Amygdala (tissue), 56 donors: ENCODE measurements at places on chromosomes 6 and 20.

DNA sequence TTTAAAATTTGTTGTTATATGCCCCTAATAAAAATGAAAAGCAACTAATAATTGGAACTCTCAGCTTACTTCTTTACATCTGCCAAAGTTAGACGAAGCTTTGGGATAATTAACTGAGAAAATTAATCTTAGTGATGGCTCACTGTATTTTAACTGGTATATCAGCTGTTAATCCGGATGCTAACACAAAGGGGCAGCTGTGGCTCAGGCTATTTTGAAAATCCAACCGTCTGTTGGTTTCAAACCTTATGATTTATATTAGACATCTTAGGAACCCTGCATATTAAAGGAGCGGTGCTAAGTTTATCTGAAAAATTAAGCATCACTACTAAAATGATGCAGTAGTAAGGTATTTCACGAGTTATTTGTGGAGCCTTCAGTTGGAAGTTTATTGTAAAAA, 96.6 kb downstream of the AKAP7 start:
- no peak for DNase-seq

GRCh38 chr6:20137240-20137639, 75.0 kb downstream of the MBOAT1 start:
- DNase-seq, result no peak

DNA sequence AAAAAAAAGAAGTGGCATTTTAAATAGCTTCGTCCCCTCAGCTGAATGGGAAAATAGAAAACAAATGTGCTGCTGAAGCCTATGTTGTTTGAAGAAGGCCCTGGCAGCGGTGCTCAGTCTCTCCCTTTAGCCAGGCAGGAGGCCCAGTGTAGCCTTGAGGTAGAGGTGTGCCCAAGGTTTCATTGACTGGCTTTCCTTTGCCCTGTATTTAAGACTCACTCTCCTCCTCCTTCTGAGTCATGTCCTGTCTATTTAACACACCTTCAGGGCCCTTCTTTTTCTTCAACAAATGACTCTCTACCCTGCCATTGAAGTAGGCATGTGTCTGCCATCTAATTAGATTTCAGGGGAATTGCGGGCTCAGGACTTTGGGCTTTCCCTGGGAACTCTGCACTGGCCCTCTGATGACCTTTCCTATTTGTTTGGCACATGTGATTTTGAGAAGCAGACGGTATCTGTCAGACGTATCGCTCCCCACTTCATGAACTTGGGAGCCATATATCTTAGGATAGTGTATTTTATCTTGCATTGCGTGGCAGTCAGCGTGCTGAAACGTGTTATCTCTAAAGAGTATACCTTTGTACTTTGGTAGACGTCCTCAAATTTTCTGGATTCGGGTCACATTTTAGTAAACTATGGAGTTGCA, 4.3 kb downstream of the TJAP1 start:
- no peak for DNase-seq

DNA sequence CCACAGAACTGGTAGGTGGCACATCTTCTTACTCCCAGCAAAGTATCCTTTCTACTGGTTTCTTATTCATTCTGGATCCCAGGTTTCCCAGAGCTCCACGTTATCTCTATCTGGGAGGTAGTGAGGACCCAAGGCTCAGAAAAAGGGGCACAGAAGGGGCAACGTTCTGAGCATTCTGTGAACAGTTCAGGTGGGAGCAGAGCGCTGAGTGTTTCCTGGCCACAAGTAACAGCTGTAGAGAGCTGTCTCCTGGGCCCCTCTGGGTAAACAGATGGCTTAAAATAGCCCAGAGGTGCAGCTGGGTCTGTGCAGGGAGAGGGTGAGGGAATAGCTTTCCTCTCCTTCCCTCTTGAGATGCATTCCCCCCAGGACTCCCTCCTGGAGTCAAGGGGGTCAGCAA, 2.1 kb downstream of the APOBEC2 start:
- no peak for DNase-seq

DNA sequence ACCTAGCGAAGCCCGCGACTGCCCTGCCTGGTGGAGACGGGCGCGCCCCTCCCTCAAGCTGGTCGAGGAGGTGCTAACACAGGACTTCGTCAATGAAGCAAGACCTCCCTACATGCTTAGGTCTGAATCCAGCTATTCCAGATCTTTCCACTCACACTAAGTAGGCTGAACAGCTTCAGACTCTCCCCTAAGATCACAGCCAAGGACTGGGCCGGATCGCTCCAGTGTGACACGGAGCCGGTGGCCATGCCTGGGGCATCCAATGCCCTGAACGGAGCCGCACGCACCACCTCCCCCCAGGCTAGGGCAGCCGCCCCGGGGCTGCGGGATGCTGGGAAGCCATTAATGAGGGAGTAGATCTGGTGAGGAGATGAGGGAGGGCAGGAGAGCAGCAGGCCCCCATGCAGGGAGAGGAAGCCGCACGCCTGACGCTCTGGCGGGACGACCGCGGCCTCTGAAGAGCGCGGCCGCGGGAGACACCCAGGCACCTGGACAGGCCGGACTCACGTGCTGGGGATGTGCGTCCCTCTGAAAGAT, 200.0 kb downstream of the WDR27 start:
- no peak for DNase-seq

- DNase-seq, result no peak
Observed at GRCh38 chr20:61169874-61170273, 82.2 kb upstream of the CDH4 start.

GRCh38 chr20:12180107-12180661, 262.5 kb downstream of the BTBD3 start:
- no peak for DNase-seq

- no peak for DNase-seq
Observed at GRCh38 chr6:31573239-31574105, 1.4 kb downstream of the LTA start.

GRCh38 chr6:37731371-37731770, 33.7 kb upstream of the MDGA1 start:
- DNase-seq, result no peak

GRCh38 chr20:24437196-24438082, 32.0 kb upstream of the SYNDIG1 start:
- no peak for DNase-seq

DNA sequence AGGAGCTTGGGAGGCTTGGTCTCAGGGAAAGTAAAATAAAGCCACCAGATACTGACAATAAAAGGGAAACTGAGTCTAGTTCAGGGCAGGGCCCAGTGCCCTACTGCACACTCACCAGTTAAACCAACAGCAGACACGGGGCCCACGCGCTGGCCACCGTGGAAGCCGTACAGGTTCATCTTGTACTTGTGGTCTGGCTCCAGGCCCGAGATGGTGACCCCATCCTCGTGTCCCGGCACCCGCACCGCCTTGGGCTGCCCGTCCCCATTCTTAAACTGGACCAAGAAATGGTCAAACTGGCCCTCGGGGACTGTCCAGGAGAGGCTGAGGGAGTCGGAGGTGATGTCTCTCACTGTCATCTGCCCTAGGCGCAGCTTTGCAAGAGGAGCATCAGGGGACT, 26.5 kb downstream of the CYP21A2 start:
- DNase-seq, result no peak

GRCh38 chr20:64067005-64067632, 4.1 kb downstream of the TCEA2 start:
- DNase-seq, result no peak

DNA sequence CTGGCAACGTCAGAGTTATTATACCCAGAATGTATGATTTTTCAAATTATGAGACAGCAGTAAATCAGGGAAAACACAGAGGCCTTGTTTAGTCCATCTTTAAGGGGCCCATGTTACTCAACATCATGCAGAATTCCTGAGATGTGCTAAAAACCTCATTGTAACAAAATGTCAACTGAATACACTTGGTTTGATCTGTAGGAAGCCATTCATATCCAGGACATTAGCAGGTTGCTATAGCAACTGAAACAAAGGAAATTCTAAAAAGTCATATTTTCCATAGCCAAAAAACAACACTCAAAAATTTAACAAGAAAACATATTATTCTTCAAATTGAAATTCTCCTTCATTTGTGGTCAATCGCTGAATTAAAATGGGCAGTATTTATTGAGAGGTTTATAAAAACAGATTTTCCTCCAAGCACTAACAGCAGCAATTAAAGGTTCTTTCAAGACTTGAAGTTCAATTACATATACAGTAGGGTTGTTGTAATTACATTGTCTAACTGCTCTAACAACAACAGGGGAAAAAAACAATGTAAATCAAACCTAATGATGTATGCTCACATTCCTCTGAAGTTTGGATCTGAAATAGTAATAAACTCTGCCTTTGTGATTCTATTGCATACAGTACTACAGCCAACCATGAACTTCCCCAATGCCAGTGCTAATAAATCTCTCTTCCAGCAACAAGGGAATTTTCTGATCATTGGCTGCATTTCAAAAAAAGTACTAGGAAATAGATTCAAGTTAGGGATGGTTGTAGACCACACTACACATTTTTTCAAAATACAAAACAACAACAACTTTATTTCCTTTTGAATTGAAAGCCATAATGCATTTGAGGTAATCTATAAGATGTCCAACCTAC, 34.9 kb downstream of the COL12A1 start:
- no peak for DNase-seq

DNA sequence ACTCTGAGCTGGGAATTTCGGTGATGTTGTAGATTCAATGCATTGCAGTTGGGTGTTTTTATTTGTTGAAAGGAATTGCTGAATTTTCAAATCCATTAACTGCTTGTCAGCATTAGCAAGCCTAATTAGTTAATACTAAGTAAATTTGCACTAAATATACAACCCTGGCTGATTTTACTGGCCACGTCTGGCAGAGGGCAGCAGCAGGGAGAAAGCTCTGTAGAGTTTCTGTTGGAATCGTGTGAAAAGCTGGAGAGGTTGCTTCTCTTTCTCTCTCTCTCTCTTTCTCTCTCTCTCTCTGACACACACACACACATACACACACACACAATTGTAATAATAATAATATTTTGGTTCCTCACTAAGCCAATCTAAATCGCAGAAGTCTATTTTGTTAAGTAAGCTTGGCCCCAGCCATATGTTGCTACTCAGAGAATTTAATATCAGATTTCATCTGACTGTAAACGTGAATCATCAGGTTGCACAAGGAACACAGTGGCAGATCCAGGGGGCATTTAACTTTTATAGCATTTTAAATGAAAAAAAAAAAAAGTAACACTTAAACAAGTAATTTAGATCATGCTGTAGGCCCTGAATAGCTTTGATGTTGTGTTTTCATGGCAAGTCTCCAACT, 289.5 kb downstream of the ESR1 start:
- DNase-seq, result no peak

DNA sequence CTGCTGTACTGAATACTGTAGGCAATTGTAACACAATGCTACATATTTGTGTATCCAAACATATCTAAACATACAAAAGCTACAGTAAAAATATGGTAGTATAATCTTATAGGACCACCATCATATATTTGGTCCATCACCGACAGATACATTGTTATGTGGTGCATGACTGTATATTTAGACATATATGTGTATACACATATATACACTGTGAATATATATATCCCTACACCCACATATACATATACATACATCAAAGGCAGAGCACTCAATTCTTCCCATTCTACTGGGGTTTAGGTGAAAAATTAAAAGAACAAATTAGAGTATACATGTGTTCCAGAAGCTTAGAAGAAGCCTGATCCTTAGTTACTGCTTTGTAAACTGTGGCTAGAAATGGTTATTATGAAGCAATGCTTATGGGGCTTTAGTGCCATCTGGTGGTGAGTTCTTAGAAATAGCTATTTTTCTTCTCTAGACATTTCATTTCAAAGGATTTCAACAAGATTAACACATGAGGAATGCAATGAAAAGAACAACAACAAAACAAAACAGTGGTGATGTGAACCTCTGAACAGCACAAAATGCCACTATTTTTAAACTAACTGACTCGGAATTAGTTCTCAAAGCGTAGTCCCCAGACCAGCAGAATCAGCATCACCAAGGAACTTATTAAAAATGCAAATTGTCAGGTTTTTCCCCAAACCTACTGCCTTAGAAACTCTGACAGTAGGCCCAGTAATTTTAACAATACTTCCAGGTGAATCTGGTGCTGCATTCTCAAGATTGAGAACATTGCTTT, 38.0 kb downstream of the PKHD1 start:
- DNase-seq, result no peak

DNA sequence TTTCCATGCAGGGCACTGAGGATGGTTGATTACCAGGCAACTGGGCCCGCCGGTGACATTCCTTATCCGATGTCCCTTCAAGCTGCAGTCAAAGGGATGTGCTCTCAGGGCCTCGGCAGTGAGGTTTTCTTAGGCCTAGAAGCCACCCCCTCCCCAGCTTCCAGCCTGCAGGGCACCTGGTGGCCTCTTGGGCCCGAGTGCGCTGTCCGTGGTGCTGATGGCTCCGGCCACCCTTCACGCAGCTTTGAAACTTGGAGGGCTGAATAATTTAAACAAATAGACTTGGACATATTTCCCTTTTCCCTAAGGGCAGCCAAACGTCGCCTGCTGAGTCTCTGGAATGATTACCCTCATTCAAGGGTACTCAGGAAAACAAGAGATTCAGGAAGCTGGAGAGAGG, 8.9 kb upstream of the MLN start:
- no peak for DNase-seq

- no peak for DNase-seq
Observed at GRCh38 chr6:43115365-43115764, 39.3 kb downstream of the PTK7 start.

DNA sequence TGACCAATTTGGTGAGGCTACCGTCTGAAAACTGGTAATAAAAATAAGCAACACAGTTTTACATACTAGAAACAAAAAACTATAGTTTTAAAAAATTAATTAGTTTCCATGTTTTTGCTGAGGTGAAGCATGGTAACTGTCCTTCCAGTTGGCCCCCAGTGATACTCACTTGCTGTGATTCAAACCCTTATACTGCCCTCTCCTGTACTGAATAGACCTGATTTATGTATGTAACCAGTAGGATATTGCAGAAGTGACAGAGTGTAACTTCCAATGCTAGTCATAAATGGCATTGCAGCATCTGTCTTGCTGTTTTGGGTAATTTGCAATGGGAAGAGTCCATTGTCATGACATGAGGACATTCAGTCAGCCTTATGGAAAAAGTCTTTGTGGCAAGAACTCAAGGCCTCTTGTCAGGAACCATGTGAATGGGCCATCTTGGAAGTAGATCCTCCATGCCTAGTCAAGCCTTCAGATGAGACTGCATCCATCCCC, 8.9 kb upstream of the CHD6 start:
- no peak for DNase-seq

DNA sequence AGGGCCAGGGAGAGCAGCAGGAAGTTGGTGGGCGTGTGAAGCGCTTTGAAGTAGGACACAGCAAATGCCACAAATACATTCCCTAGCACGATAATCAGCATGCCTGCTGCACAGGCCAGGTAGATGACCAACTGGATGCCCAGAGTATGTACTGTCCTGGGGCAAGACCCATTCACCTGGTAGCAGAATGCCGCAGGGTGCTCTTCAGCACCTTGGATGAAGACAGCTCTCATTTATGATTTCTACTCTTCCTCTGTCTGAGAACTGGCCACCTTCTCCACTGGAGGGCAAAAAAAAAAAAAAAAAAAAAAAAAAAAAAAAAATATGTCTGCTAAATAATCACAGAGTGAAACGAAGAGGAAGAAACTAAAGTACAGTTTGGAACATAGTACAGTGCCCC, at the start of gene TAAR5:
Gene TAAR5 (minus strand): TSS at position 288 of the 400 bp plus-strand sequence. CDS start 55 bp downstream, at position 233.
- no peak for DNase-seq

GRCh38 chr6:163985710-163986109, 571.2 kb downstream of the QKI start:
- no peak for DNase-seq

- DNase-seq, result peak; percentile 86
Observed at GRCh38 chr20:31603822-31604566, 1.1 kb upstream of the ID1 start.

- no peak for DNase-seq
Observed at GRCh38 chr20:62355878-62356588, 11.1 kb downstream of the LAMA5 start.
